ENCODE measurements at places on chromosomes 12 and 14. TPM values are rescaled to one million over a fixed set of nuclear protein-coding genes. Genes with fewer than 3 reads are reported as not detected.

Gene HPD
- total RNA-seq = not detected

Gene SLC39A2
- total RNA-seq = not detected

DNA sequence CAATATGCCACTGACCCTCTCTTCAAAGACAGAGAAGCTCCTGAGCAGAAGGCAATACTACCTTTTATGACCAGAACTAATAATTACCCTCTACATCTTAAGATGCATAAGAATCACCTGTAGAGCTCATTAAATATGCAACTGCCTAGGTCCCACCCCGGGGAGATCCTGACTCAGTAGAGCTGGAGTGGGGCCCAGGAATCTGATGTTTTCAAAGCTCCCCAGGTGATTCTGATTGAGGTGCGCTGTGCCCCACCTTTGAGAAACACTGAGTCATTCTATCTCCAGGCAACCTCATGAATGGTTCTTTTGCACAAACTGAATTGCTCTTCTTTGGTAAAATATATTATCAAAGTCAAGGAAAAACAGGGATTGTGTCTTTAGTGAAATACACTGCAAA lies 149.3 kb upstream of the BMP4 start:
- no peak for DNase-seq
- no peak overlapping the region for H3K27ac ChIP-seq
- no peaks in the 10 kb centered on the region for H3K36me3 ChIP-seq
- no peak overlapping the region for H3K4me3 ChIP-seq

Gene OR9K2
- not detected for total RNA-seq

DNA sequence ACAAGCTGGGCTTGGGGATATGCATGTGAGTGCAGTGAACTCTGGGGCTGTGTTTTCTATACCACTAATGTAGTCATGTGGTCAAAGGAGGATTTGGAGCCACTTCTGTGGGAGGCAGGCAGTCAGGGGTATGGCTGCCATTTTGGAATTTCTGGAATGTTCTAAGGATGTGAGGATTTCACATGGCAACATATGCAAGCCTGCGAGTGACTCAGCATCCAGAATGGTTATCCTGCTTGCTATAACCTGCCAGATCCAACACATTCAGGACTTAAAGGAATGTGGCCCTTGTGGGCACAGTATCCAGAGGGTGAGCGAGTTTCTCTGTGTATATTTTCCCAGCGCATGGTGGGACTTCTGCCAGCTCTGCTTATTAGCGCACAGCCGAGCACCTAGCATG lies 249.2 kb upstream of the PWP1 start:
- no peak overlapping the region for H3K4me3 ChIP-seq
- peaks cover 9% of the 10 kb centered on the region for H3K4me1 ChIP-seq
- DNase-seq = no peak

Gene FGF6
- not detected for total RNA-seq

- no peak overlapping the region for H3K27ac ChIP-seq
- no peak overlapping the region for H3K4me3 ChIP-seq
- no peaks in the 10 kb centered on the region for H3K36me3 ChIP-seq
These were observed 10.9 kb downstream of the LRTM2 start for GRCh38 chr12:1830981-1831963.

Gene HCAR3
- not detected for total RNA-seq

Gene ARG2
- total RNA-seq = 20.3 TPM

Gene NDUFB1
- total RNA-seq = 114 TPM

Gene SMOC1
- total RNA-seq = not detected

DNA sequence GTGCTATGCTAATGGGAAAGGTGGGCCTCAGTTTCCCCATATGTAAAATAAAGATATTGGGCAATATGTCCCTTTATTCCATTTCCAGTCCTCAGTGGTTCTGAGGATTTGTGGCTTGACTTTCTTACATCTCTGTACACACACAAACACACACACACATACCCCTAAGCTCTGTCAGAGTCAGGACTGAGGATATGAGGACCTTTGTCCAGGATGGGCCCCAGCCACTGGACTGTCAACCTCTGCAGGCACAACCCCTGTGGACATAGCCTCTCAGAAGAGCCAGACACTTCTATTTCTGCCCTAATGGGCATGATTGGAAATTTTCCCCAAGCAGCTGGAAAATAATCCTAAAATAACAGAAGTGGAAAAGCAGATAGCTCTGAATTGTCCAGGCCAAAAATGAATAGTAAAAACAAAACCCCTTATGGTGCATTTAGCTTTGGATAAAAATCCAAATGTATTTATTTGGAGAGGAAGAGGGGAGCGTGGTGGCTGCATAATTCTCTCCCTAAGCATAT lies 50.2 kb downstream of the RIN3 start:
- H3K27me3 ChIP-seq = no peaks in the 10 kb centered on the region
- peaks cover 13% of the 10 kb centered on the region for H3K36me3 ChIP-seq
- no peak overlapping the region for H3K4me3 ChIP-seq
- H3K4me1 ChIP-seq = peaks cover 45% of the 10 kb centered on the region
- no peak overlapping the region for H3K27ac ChIP-seq
- no peak for DNase-seq

GRCh38 chr12:89988188-89988915 lies 279.7 kb upstream of the ATP2B1 start:
- H3K4me1 ChIP-seq = peaks cover 5% of the 10 kb centered on the region
- H3K36me3 ChIP-seq = no peaks in the 10 kb centered on the region
- no peak for DNase-seq

Gene MIP
- not detected for total RNA-seq

Gene MYO1H
- not detected for total RNA-seq

Gene PTPRR
- total RNA-seq = not detected

GRCh38 chr12:46472893-46473633 lies 100.5 kb upstream of the SLC38A2 start:
- H3K27me3 ChIP-seq = no peaks in the 10 kb centered on the region
- DNase-seq = no peak

GRCh38 chr14:35963209-35963608 lies 137.1 kb downstream of the BRMS1L start:
- H3K27me3 ChIP-seq = no peaks in the 10 kb centered on the region
- H3K27ac ChIP-seq = no peak overlapping the region
- no peak overlapping the region for H3K4me3 ChIP-seq
- no peaks in the 10 kb centered on the region for H3K4me1 ChIP-seq
- no peaks in the 10 kb centered on the region for H3K36me3 ChIP-seq

Gene FAM186B
- 0.12 TPM for total RNA-seq

Gene PTPRB
- total RNA-seq = not detected

DNA sequence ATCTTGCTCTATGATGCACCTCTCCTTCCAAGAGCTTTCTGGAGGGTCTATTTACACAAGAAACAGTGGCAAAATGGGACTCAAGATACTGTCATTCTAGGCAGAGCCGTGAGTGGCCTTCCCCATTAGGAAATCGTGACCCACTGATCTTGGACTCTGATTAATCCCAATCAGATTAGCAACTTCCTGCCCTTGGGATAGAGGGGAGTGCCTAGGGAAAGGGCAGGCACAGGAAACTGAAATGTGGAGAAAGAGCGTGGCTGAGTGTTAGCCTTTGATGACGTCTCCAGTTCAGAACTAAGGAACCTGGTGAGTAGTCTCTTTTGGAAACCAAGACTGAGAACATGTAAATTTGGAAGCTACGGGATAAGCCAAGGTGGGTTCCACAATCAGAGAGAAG lies 76.1 kb downstream of the NUAK1 start:
- H3K36me3 ChIP-seq = no peaks in the 10 kb centered on the region
- no peak for DNase-seq
- no peaks in the 10 kb centered on the region for H3K4me1 ChIP-seq
- peaks cover 7% of the 10 kb centered on the region for H3K27me3 ChIP-seq

GRCh38 chr14:96247031-96247430 lies 9.0 kb upstream of the BDKRB1 start:
- no peak overlapping the region for H3K27ac ChIP-seq
- no peaks in the 10 kb centered on the region for H3K36me3 ChIP-seq
- no peaks in the 10 kb centered on the region for H3K4me1 ChIP-seq
- no peak for DNase-seq
- peaks cover 5% of the 10 kb centered on the region for H3K27me3 ChIP-seq

Gene KLRC4
- total RNA-seq = not detected

Data from activated naive CD4-positive, alpha-beta T cell treated with anti-CD3 and anti-CD28 coated beads for 36 hours (primary cell).